ENCODE measurements at places on chromosomes 12 and 14.

- DNase-seq: no peak
Measured at GRCh38 chr12:19248929-19249602, 119.5 kb downstream of the PLEKHA5 start.

DNA sequence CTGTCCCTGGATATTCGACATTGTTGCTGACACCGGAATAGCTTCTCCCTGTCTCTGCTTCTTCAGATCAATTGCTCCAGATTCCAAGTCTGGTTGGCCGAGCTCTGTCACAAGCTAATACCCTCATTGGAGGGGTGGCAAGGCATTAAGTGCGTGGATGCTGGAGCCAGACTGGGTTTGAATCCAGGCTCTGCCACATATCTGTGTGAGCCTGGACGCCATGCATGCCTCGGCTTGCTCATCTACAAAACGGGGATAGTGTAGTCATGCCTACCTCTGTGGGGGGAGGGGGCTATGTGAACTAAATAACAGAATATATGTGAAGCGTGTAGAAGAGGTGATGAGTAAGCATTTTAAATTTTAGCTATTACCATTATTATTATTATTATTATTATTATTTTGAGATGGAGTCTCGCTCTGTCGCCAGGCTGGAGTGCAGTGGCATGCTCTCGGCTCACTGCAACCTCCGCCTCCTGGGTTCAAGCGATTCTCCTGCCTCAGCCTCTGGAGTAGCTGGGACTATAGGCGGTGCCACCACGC lies 97.3 kb downstream of the AACS start:
- DNase-seq: no peak

DNA sequence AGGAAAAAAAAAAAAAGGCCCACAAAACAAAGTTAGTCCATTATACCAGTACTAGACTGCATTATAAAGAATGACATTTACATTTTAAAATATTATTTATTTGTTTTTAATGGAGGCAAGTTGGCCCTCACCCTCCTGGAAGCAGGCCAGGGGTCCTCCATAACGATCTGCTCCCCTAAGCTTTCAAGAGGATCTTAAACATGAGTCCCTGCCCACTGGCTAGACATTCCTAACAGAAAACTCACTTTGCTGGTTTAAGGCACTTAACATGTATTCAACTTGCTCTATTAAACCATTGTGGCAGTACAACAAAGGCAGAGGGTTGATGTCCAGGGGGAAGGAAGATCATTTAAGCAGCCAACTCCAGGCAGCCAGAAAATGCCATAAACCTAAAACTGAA lies 111.4 kb downstream of the STXBP6 start:
- DNase-seq: no peak

GRCh38 chr14:27223906-27224305 lies 626.1 kb upstream of the NOVA1 start:
- no peak for DNase-seq

DNA sequence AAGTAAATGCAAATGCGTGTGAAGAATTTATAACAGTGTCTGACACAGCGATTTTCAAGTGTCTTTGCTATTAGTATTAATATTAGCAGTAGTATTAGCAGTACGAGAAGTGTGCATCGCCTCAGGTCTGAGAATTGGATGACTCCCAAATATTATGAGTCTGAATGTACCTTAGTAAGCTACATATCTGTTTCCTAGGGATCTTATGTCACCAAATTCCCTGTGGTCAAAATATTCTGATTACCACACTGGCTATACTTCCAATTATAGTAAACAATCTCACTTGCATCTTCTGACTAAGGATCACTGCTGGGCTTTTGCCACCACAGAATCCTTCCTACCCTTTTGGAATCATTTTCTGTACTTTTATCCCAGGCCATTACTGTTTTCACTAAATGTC lies 396.0 kb upstream of the MIS18BP1 start:
- DNase-seq: no peak

- no peak for DNase-seq
Measured at GRCh38 chr14:52079239-52079959, 10.5 kb upstream of the NID2 start.

DNA sequence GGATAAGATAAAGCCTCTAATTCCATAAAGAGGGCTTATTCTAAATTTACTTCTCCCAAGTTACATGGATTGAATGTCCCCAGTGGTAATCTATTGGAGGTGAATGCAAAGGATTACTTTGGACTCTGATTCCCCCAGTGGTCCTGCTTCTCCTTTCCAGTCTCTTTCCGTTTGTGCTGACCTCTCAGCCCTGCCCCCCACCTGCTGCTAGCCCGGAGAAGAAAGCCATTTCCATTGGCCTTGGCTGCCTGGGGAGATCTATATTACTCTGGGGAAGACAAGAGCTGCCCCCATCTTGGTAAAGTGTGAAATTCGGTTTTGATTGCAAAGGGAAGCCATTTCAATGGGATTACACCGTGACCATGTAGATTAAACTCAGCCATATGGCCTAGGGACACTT lies 13.3 kb downstream of the ASCL1 start:
- DNase-seq: no peak

GRCh38 chr12:71972441-71973074 lies 33.9 kb downstream of the TPH2 start:
- no peak for DNase-seq
